H9 (cell line): ENCODE measurements at places on chromosomes 1 and 21.

DNA sequence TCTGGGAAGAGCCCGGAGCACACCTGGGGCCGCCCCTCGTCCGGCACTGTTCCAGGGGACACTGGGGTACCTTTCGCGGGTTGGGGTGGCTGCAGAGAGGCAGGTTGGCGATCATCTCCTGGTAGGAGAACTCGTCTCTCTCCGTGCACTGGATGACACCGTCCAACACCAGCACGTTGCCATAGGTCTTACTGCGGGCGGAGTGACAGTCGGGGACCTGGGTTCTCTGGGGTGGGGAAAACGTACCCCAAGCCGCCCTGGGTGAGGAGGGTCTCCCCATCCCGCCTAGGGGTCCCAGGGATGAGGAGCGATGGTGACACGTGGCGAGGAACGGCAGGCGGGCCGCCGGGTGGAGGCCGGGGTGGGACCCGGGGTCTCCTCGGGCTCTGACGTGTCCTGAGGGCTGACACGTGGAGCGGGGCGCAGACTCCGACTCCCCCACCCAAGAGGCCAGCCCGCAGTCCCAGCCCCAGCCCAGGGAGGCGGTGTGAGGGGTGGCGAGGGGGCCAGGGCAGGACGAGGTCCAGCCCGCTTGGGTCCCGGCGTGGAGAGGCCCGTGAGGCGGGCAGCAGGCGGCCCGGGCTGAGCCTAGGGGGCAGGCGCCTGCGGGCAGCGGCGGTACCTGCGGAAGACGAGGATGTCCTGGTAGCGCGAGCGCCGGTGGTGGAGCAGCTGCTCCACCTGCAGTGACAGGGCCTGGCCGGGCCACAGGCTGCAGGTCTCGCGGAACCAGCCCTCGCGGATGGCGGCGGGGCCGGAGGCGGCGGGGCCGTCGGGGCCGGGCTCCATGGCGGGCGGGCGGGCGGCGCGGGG, 457 bp downstream of the SRM start:
- no peak for DNase-seq

DNA sequence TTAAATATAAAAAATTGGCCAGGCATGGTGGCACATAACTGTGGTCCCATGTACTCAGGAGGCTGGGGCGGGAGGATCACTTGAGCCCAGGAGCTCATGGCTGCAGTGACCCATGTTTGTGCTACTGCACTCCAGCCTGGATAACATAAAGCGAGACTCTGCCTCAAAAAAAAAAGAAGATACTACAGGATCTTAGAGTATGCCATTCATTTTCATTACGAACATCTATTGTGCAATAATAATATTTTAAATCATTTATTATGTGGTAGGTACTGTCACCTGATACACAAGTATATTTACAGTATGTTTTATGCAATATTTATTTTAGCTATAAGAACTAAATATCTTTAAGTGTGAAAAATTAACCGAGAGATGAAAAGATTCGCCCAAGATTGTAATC, 9.3 kb upstream of the GIPC2 start:
- no peak for DNase-seq

- no peak for DNase-seq
Measured at GRCh38 chr1:64050601-64051000, 152.8 kb upstream of the UBE2U start.

GRCh38 chr1:184535191-184535970, 148.6 kb downstream of the C1orf21 start:
- DNase-seq = no peak

DNA sequence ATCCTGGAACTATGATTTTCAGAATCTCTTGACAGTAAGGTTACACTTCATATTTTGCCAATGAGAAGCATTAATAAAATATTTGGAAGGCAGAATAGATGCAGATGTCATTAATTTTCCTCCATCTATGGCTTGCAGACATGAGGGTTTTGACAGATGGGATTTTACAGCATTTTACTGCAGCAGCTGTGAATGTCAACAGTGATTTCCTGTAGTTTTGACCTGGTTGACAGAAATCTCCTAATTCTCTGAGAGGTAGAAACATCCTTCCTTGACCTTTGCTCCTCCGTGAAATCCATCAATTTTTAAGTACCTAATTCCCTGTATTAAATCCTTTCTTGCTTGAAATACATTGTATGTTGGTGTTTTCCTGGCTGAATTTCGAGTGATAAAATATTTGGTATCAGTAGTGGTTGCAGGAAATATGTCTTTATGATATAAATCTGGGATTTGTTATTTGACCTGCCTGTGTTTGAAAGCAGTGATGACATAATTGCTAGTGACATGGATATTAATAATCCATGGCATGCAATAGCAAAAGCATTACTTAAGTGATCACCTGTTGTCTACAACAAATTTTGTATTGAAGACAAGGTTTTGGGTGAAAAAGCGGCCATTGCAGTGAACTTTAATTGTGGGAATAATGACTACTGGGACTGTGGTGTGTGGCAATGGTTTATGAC, 73.9 kb downstream of the HLX start:
- no peak for DNase-seq

- DNase-seq = no peak
Measured at GRCh38 chr1:53837646-53837923, 511 bp downstream of the NDC1 start.

DNA sequence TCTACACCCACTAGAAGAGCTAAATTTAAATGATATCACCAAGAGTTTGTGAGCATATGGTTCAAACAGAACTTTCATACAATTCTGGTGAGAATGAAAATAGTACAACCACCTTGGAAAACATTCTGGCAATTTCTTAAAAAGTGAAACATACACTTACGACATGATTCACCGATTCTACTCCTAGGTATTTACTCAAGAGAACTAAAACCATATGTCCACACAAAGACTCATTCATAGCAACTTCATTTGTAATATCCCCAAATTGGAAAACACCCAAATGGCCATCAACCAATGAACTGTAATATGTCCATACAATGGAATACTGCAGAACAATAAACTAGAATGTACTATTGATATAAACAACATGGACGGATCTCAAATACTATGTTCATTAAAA, 51.2 kb upstream of the ADAM30 start:
- no peak for DNase-seq

- DNase-seq = peak; percentile 40
Measured at GRCh38 chr21:38661197-38661871, 144.4 kb upstream of the ETS2 start.

DNA sequence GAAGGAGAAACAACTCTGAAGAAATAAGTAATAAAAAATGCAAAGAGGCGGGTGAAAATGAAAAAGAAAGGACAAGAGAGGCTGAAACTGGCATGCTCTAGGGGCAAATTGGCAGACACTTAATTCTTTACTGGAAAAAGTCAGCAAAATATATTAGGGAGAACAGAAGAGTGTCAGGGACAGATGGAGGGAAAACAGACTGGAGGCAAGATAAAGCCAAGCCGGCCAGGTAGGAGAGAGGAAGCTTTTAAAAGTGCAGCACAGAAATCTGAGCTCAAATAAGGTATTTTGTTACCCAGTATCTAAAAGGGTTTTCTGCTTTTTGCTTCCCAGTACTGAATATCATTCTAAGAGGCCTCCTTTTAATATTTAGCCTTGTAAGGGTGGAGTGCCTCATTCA, 339.3 kb downstream of the PAPPA2 start:
- DNase-seq = no peak

- DNase-seq = peak; percentile 49
Measured at GRCh38 chr1:85602571-85602970, 22.0 kb downstream of the CCN1 start.

- no peak for DNase-seq
Measured at GRCh38 chr1:59703918-59704378, 110.8 kb upstream of the HOOK1 start.

GRCh38 chr1:76209238-76209637, 134.7 kb downstream of the ST6GALNAC3 start:
- no peak for DNase-seq

- DNase-seq = no peak
Measured at GRCh38 chr21:27719226-27719625, 752.3 kb upstream of the ADAMTS5 start.

- peak; percentile 86 for DNase-seq
Measured at GRCh38 chr1:226404904-226405222, 3.0 kb downstream of the PARP1 start.

DNA sequence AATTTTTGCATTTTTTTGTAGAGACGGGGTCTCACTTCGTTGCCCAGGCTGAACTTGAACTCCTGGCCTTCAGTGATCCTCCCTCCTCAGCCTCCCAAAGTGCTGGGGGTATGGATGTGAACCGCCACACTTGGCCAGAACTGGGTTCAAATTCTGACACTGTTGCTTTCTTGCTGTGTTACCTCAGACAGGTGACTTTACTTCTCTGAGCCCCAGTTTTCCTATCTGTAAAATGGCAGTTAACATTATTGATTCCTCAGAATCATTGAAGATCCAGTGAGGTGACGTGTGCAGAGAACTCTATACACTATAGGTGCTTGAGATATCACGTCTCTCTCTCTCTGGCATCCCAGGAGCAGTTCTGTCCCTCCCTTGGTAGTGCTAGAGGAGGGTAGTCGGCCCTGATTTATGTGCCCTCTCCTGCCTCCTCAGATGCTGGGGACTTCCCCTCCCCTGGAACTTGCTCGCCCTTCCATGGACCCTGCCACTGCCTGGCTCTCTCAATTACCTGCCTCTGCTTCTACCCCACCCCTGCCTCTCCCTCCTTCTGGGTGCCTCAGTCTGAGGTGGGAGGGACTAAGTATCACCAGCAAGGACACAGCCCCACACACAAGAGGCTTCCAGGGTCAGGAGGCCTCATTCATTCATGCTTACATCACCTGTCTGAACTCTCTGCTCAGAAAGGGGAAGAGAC, 2.8 kb upstream of the HPCA start:
- DNase-seq = no peak

GRCh38 chr1:214570442-214570841, 19.0 kb upstream of the PTPN14 start:
- no peak for DNase-seq

- DNase-seq = no peak
Measured at GRCh38 chr1:184972315-184973055, 1.8 kb downstream of the NIBAN1 start.

GRCh38 chr1:67209521-67209920, 43.3 kb downstream of the IL23R start:
- DNase-seq = no peak

DNA sequence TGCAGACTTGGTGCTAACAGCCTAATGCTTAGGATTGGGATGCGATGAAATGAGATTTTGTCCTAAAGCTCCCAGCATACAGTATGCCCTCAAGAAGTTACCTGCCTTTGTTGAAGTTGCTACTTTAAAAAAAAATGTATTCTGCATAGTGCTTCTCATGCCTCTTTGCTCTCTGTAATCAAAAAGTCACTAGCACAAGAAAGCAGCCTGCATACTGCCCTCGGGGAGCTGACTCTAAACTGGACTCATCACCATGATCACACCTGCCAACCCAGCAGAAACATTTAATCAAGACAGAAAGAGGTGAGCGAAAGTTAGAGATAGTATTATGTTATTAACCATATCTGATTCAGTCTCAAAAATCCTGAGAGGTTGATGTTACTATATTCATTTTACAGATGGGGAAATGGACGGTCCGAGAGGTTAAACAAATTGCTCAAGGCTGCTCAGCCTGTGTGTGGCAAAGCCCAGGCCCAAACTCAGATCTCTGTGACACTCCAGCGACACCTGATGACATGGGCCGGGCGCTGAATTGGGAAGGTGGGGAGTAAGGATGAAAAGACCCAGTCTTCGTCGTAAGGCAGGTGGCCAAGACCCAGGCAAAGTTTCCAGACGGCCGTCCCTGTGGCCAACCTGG, 1.1 kb downstream of the BATF3 start:
- no peak for DNase-seq

DNA sequence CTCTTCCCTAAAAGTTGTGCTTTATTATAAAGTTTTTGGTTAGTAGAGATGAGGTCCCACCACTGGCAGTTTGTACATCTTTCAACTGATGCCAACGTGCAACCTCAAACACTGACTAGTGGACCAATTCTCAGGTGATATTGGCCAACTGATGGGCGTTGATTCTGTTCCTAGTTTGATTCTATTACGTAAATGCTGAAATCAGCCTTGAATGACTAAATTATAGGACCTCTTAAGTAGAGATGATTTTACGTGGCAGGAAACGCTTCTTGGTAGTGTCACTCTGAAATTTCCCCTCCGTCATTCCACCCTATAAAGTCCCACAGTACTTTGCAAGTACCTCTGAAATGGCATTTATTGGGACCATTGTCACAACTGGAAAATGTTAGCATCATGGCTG, 8.8 kb upstream of the FNDC7 start:
- DNase-seq = no peak

DNA sequence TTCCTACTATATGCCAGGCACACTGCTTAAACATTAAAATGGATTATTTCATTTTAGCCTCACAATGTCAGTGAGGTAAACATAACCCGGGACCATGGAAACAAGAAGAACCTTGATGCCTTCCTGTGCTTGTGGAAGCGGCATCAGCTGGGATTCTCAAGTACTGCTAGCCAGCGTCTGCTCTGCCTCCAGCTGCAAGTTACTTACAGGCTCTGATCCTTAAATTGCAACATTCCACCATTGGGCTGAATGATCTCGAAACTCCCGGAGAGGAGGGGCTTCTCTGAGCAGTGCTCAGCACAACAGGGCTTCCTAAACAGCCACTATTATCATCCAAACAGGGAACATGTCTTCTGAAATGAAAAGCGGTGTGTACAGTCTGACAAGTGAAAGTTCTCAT, 6.7 kb upstream of the MAN1C1 start:
- DNase-seq = peak; percentile 48

DNA sequence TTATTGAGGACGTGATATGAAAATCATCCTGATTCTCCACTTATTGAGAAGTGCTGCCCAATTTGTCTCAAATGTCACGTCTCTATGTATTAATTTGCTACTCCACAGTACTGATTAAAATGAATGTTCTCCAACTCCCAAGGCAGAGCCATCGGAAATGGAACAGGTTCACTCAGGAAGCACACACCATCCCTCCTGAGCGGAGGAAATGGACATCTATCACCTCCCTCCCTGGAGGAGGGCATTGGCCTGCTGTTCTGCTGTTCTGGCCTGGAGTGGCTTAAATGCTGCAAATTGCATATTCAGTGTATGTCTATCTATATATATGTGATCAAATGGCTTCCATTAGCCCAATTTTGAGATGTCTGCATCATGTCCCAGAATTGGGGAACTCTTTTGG, 140.5 kb downstream of the CSMD2 start:
- no peak for DNase-seq

GRCh38 chr1:180982422-180982821, 40.2 kb downstream of the STX6 start:
- DNase-seq = no peak

DNA sequence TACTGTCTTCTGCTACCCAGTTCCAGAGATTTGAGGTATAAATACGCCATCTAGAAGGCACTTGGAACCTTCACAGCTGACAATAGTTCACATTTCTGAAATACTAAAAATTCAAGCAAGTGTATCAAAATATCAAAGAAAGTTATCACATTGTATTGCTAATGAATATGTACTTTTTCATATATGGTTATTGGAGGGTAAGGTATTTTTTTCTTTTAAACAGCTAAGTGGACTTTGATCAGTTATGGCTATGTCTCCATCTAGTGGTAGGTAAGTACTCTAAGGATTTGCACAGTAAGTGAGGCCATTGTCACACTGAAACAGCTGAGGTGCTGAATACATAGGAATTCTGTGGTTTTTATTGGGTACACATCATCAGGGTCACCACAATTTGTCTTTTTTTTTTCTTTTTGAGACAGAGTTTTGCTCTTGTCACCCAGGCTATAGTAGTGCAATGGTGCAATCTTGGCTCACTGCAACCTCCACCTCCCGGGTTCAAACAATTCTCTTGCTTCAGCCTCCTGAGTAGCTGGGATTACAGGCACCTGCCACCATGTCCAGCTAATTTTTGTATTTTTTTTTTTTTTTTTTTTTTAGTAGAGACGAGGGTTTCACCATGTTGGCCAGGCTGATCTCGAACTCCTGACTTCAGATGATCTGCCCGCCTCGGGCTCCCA, 49.1 kb upstream of the CR2 start:
- DNase-seq = no peak
